ENCODE measurements at places on chromosomes 3 and 15.

- DNase-seq: no peak
Observed at GRCh38 chr3:105118905-105119304, 247.8 kb upstream of the ALCAM start.

DNA sequence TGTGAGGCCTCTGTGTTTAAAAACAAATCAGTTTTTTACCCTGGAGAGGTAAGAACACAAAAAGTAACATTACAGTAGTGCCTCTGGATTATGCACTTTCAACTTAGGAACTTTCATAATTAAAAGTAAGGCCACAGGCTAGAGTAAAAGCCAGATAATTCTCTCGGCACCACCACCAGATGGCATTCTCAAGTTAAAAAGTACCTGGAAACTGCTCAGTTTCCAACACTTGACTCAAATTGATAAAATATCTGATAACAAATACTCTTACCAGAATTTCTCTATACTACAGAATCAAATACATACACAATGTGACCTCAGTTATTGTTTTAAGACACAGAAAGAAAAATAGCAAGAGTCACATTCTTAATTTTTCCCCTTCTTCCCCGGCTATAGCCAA is 19.9 kb downstream of the SPICE1 start:
- peak; percentile 11 for DNase-seq

DNA sequence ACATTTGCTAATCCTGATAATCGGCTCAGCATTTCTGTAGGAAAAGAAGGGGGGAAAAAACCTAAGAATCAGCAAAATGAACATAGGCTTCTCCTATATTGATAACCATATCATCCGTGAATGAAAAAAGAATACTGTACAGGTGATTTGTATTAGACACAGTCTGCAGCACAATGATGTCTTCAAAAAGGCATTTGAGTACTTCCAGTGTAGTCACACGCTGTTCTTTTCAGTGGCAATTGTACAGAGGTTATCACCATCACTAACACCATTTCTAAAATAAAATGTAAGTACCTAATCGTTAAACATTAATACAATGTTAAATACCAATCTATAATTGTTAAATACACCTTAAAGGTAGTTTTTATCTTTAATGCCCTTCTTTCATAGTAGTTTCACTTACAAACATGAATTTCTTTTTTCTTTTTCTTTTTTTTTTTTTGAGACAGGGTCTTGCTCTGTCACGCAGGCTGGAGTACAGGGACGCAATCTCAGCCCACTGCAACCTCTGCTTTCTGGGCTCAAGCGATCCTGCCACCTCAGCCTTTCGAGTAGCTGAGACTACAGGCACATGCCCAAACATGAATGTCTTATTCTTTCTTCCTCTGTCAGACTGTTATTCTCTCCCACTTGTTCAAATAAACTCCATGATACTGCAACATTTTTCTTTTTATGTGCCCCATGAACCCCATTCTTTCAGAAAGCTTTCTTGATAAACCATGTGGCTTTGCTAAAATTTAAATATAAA is 18.4 kb downstream of the GOLGB1 start:
- DNase-seq: no peak

DNA sequence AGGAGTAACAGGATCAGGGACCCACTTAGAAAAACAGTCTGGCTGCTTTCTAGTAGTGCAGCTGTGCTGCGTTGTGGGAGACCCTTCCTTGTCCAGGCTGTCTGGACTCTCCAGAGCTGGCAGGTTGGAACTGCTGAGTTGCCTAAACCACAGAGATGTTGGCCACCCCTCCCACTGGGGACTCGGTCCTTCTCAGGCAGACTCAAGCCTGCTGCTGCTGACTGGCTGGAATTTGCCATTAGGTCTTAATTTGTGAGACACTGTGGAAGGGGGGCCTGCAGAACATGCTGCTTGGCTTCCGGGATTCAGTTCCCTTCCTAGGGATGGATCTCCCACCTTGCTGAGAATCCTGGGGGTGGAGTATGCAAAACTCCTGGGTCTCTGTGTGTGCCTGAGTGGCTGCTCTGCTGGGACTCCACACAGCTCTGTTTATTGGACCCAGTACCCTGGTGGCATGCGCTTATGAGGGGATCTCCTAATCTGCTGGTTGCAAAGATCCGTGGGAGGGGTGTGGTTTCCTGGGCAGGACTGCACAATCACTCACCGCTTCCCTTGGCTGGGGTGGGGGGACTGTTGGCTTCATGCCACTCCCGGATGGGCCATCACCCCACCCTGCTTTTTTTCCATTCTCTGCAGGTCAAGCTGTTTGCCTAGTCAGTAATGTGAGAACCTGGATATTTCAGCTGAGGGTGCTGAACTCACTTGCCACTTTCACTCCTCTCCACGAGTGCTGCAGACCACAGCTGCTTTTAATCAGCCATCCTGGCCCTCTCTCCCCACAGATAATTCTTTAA is 150.5 kb downstream of the CFAP20DC start:
- DNase-seq: no peak

DNA sequence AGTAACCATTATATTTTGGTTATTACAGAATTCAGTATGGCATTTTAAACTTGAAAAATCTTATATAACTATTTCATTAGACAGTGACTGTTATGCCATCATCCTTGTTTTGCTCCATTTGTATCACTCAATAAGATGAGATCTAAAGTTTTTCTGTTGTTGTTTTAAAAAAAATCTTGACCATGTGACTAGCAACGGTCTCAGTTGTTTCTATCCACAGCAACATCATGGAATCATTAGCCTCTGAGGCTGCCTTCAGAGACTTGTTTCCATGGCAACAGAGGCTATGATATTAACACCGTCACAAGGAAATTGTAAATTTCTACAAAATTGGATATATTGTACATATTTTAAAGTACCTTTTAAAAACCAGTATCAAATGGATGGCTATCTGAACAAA is 129.8 kb downstream of the DLG1 start:
- no peak for DNase-seq

- DNase-seq: no peak
Observed at GRCh38 chr3:184880276-184881019, 68.5 kb downstream of the VPS8 start.

- DNase-seq: no peak
Observed at GRCh38 chr3:43874290-43874689, 183.6 kb downstream of the ABHD5 start.

- DNase-seq: no peak
Observed at GRCh38 chr15:32861761-32862160, 144.0 kb downstream of the GREM1 start.

DNA sequence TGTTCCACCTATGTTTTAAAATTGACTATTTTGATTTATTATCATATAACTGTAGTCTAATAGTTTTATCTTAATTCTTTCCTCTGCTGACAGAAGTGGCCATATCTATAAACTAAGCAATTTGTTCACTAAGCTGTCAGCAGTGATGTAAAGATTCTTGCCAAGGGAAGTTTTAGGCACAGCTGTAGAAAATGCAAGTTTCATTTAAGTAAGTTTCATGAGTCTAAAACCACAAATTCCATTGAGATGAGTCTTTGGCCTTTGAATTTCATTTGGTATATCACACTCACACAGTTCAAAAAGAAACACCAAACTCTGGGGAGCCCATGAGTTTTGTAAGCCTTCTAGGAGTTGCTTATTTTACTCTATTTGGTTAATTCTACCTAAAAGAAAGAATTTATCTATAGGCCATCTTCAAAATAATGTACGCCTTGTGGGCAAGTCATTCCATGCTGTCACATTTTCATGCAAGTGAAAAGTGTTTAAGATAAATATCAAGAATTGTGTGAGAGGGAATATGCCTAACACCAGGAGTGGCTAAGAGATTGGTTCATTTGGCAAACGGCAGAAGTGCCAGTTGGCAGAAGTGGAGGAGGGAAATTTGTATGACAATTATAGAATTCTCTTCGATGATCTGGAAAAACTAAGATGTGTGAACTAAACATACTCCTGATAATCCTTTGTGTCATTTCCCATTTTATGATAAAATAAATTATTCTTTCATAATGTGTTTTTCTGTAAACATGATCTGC is 292.9 kb downstream of the ZIC4 start:
- DNase-seq: no peak

DNA sequence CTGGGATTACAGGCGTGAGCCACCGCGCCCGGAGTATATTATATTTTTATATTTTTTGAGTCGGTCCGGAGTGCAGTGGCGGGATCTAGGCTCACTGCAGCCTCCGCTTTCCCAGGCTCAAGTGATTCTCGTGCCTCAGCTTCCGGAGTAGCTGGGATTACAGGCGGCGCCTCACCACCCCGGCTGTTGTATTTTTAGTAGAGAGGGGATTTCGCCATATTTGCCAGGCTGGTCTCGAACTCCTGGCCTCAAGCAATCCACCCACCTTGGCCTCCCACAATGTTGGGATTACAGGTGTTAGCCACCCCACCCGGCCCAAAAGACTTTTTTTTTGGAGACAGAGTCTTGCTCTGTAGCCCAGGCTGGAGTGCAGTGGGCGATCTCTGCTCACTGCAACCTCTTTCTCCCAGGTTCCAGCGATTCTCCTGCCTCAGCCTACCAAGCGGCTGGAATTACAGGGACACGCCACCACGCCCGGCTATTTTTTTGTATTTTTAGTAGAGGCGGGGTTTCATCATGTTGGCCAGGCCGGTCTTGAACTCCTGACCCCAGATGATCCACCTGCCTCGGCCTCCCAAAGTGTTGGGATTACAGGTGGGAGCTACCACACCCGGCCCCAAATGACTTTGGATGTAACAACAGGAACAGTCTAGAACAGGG is 1.0 kb downstream of the ZNF589 start:
- DNase-seq: no peak

DNA sequence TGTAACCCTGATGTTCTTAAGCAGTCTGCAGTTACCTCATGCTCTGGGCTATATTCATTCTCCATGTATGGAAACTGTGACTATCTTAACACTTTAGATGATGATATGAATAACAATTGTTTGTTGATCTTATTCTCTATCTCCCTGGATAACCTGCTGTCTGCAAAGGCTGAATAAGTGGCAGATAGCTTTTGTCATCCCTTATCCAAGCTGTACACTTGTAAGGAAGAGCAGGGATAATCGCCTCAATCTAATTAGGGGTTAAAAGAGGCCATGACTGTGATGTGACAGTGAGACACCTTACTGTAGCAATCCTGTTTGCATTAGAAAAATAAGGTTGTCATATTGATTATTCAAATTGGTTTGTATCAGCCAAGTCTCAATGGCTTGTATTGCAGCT is 123.9 kb downstream of the RSRC1 start:
- DNase-seq: no peak

GRCh38 chr3:100546020-100546744 is 53.8 kb downstream of the TMEM45A start:
- no peak for DNase-seq

- no peak for DNase-seq
Observed at GRCh38 chr3:136513367-136513766, 238.8 kb downstream of the STAG1 start.

DNA sequence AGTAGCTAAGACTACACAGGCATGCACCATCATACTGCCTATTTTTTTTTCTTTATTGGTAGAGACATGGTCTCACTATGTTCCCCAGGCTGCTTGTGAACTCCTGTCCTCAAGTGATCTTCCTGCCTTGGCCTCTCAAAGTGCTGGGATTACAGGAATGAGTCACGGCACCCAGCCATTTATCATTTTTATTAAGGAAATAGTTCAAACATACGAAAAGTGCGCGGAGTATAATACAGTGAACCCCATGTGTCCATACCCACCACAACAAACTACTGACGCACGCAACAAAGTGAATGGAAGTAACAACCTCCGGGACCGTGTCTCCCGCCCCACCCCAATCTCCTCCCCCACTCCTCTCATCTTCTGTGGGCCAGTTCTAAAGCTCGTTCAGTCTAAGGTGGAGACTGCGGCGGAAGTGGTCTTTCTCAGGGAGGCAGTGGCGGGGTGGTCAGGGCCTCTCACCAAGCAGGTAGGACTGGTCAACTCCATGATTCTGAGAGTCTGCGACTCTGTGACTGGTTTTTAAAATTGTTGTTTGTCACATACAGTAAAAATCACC is 42.1 kb downstream of the DNAJB8 start:
- DNase-seq: no peak

DNA sequence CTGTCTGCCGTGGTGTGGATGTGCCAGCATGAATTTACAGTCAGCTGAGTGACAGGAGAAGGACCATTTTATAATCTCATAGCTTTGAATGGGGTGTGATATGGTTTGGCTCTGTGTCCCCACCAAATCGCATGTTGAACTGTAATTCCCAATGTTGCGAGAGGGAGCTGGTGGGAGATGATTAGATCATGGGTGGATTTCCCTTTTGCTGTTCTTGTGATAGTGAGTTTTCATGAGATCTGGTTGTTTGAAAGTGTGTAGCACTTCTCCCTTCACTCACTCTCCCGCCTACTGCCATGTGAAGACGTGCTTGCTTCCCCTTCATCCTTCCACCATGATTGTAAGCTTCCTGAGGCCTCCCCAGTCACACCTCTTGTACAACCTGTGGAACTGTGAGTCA is 111.9 kb upstream of the CHD2 start:
- DNase-seq: no peak

DNA sequence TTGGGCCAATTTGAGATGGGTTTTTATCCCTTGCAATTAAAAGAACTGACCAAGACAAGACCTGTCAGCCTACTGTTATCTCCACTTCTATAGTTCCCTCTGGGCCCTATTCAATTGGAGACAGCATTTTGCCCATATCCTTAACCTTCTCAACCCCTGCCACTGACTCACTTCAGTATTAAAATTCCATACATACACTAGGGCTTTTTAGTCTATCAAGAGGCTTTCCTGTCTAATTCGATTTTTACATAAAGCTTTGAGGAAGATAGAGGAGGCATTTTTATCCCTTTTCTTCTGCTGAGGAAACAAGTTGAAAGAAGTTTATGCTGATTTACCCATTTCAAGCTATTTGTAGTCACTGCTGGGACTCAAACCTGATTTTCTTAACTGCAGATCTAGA is 51.1 kb downstream of the GTF2E1 start:
- no peak for DNase-seq

DNA sequence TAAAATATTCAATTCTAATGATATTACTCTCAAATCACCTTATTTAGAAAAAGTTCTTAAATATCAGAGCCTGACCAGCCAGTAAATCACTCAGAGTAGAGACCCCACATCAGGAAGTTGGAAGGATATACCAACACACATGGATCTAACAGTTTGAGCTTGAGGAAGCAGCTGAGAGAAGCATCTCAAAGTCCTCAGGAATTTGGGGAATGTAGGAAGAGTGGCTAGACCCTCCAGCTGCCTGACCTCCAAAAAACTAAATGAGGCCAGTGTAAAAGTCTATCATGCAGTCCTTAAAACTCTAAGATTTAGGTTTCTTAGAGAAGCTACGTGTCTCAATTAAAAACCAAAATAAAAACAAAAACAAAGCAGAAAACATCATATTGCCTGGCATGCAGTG is 55.4 kb downstream of the SETD2 start:
- DNase-seq: no peak

- no peak for DNase-seq
Observed at GRCh38 chr15:70248116-70249025, 150.7 kb upstream of the TLE3 start.

GRCh38 chr3:117914540-117915100 is 1120.0 kb downstream of the IGSF11 start:
- no peak for DNase-seq

GRCh38 chr3:113269661-113270060 is 58.3 kb downstream of the BOC start:
- peak; percentile 80 for DNase-seq

GRCh38 chr15:68807249-68807648 is 13.4 kb downstream of the ANP32A start:
- DNase-seq: no peak

Data from NCI-H446 treated with DMSO at 0.1 percent for 48 hours (cell line).